Mesendoderm (in vitro differentiated cells): ENCODE measurements at places on chromosomes 7 and 10.

DNA sequence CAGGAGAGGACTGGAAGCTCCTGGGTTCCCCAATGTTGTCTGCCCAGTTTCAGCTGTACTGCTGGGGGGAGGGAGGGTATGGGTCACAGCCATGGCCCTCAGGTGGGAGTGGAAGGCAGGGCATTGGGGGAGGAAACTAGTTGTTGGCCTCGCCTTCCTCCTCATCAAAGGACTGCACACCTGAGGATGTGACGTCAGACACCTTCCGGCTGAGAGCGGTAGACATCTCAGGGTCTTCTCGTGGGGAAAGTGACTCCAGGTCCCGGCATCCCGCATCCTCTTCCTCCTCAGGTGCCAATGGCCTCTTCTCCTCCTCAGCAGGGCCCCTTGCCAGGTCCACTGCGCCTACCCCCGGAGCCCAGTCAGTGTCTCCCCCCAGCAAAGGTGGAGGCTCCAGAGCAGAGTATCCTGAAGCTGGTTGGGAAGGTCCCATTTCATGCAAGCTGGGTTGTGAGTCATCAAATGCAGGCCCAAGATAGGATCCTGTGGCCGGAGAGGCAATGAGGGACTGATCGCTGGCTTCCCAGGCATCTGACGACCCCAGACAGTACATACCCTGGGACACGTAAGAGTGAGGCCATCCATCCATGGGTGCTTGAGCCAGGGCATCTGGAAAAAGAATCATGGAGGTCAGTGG is 6.0 kb downstream of the FAM131B start:
- DNase-seq = no peak

- DNase-seq = no peak
Measured at GRCh38 chr7:104972500-104972899, 41.5 kb upstream of the KMT2E start.

DNA sequence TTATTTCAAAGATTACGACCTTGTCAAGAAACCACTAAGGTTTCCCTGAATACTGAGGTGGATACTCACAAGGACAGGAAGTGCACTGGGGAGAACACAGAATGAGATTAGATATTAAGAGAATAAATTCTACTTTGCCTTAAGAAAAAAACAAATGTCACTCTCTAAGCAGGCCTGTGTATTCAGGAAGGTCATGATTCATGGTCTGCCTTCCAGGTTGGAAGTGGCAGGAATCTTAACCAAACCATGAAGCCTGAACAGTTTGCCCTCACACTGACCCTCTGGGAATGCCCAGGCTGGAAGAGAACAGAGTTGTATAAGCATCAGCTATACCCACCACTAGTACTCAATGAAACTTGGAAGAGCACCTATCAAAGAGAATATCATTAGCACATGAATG is 227.6 kb downstream of the DGKI start:
- DNase-seq = no peak

DNA sequence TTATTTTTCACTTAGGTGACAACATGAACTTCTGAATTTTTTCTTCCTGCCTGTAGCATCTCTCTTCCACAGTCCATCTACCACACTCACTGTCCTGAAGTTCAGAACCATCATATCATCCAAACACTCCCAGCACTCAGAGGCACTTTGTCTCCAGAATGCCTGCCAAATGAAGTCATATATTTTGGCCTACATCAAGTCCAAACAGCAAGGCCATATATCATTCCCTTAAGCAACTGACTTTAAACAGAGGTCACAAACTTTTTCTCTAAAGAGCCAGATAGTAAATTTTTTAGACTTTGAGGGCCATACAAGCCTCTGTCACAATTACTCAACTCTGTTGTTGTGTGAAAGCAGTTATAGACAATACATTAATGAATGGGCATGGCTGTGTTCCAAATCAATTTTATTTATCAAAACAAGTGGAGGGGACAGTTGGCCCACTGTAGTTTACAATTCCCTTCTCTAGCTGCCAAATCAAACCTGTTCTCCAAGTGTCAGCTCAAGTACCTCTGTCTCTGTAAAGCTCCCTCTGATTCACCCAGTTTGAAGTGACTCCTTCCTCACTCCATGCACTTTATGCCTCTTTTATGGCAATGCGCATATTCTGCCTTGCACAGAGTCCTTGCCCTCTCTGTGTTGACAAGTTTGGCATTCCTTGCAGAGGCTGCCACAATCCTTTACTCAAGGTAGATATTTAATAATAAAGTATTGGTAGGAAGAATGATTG is 305.7 kb downstream of the FZD1 start:
- no peak for DNase-seq

DNA sequence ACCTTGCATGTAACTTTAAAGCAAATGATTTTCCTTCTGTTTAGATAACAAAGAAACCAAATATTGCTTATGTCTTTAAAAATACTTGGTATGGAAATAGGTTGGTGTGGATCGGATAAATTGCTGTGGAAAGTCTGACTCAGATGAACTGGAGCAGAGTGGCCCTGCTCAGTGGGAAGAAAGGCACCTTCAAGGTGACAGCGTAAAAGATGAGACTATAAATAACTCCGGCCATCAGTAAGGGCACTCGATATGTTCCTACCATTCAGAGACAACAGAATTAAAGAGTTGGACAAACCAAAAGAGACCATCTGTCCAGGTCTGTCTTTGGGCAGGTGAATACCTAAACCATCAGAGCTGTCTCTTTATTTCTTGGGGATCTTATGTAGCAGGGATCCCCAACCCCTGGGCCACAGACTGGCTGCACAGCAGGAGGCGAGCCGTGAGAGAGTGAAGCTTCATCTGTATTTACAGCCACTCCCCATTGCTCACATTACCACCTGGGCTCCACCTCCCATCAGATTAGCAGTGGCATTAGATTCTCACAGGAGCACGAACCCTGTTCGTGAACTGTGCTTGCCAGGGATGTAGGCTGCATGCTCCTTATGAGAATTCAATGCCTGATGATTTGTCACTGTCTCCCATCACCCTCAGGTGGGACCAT is 357.1 kb downstream of the PRPF18 start:
- DNase-seq = peak; percentile 40

DNA sequence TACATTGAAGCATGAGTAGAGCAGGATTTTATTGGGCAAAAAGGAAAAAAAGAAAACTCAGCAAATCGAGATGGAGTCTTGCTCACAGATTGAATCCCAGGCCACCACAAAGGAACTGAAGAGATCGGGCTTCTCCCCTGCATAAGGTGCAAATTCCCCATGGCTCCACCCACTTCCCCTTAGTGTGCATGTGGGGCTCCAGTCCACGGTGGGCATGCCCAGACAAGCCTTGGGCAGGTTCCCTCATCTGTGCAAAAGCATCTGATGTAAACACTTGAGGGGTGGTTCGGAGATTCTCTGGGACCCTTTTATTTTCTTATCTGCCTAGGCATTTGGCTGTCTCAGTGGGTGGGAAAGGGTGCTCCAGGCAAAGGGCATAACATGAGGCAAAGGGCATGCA is 150.7 kb downstream of the CFTR start:
- no peak for DNase-seq

DNA sequence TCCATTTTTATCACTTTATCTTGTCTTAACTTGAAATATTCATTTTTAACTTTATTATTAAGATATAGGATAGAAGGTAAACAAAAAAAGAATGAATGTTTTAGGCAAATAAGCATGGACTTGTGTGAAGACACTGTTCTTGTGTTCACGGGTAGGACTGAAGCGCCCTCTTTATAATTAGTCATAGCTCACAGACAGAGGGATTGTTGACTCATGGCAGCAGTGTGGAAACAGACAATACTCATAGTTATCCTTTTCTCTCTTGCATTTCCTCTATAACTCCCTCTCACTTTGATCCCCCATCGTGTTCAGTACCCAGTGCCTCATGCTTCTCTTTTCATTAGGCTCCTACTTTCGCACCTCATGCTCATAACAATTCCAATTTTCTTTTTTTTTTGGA is 731.8 kb downstream of the PHTF2 start:
- DNase-seq = no peak

DNA sequence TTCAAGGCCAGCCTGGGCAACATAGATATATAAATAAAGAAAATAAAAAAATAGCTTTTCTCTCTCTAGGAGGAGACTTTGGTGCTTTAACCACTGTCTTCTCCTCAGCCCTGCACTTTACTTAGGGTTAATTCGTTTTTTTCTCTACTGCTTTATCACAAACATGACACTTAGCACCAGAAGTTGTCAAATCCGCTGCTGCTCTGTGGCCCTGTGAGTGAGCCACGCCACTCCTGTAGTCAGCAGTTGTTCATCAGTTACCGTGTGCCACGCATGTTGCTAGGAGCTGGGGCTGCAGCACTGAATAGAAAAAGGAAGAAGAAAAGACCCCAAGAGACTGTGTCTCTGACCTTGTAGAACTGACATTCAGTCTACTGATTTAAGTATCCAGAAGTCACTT is 232.6 kb downstream of the CELF2 start:
- DNase-seq = no peak

DNA sequence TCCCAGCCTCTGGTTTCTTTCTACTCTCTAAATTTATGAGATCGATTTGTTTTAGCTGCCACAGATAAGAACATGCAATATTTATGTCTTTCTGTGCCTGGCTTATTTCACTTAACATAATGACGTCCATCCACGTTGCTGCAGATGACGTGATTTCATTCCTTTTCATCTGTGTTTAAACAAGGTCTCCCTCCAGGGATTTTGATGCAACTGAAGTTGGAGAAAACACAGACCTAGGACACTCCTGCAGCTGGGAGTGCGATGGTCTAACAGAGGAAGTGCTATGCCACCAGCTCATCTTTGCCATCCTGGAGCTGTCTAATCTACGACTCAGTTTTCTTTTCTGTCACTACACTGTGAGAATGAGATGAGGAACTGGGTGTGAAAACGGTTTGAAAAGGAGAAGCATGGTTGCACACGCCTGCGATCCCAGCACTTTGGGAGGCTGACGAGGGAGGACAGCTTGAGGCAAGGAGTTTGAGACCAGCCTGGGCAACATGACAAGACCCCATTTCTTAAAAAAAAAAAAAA is 1.5 kb upstream of the KCTD7 start:
- no peak for DNase-seq

DNA sequence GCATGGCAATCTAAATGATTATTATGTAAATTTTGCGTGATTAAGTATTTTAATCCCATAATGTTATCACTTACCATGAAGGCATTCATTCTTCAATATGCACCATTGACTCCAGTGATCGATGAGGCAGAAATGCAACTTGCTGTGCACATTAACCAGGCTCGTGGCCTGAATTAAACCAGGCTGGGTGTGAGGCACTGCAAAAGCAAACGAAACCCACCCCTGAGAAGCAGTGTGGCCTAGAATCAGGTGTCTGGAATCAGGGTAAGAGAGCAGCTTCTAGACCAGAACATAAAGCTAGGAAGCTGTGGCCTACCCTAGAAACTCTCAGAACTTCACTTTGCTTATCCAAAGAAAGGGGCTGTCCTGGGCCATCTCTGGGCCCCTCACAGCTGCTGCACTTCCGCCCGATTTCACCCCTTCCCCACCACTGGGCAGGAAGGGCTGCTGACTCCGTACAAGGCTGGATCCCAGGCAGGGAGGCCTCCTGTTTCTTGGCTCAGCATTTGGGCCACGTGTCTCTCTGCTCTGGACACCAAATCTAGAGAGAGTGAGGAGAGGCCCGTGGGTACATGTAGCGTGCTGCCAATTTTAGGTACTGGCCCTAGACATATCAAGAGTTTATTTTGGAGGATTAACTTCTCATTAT is 4.4 kb downstream of the PTPRE start:
- DNase-seq = no peak

GRCh38 chr7:47100817-47101435 is 481.0 kb downstream of the TNS3 start:
- peak; percentile 77 for DNase-seq

- no peak for DNase-seq
Measured at GRCh38 chr7:25031432-25031831, 51.5 kb upstream of the OSBPL3 start.

- no peak for DNase-seq
Measured at GRCh38 chr7:39832519-39833085, 117.5 kb upstream of the CDK13 start.

DNA sequence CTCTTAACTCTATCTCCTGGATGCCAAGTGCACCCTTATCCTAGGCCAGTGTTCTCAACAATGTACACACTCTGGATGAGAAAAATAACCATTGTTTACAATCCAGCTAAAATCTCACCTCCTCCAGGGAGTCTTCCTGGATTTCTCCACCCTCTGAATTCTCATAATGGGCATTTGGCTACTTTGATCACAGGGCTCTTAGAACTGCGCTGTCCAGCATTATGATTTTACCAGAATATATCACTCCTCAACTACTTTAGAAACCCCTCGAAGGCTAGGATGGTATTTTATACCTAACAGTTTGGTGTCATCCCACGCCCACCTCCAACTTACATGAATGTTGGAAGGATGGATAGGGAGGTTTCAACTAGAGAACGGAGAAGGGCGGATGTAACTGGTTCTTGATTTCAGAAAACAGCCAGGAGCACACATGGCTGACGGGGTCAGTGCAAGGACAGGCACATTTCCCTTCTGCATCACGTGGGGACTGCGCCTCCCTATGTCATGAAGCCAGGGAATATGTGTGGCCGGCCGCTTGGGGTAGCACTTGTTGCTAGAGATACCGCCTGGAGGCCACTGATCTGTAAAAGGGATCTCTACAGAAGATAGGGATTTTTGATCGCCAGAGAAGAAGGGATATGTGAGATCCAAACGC is 1.2 kb upstream of the ATP6V0E2 start:
- DNase-seq = peak; percentile 88

DNA sequence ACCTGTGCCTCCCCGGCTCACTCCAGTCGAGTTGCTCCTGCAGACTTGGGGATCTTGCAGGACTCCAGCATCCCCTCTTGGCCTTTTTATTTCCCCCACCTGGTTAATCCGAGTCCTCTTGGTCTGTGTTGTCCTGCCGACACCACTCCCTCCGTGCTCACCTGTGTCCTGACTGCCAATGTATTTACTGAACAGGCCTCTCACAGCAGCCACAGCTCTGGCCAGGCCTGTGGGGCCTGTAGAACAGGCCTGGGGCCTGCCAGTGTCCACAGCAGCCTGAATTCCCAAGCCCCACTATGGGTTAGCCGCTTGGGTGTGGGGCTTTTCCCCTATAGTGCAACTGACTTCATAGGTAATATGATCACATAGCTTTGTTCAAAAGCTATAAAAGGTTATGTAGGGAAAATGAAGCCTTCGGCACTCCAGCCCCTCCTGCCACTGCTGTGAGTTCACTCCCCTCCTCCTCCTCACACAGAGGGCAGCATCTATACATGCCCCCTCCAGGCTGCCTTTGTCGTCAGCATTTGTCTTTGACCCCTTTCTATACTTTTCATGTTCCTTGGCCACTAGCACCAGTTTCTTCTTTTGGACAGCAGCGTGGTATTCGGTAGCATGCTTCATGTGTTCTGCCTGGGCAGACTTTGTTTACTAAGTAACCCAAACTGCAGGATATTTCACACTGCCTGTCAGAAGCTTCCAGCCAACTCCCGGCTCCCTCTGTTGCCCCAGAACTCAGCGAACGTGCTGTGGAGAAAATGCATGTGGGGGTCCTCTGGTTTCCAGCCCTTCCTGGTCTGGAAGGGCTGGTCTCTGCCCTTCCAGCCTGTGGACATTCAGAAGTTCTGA is 46.1 kb downstream of the ZNF467 start:
- no peak for DNase-seq

DNA sequence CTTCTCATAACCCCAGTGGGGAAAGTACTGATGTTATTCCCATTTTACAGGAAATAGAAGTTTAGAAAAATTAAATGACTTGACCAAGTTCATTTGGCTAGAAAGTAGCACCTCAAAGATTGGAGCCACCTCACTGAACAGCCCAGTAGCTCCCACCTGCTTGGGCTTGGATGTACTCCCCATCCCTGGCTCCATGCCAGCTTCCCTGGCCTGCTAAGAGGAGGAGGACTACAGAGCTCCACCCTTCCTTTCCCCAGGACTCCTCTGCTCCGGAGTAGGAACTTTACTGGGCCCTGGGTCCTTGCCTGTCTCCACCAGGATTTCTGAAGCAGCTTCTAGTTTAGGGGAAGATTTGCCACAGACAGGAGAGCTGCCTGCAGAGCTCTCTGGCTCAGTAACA is 3.1 kb downstream of the HPS6 start:
- no peak for DNase-seq
